Sciatic nerve (tissue), 2 donors: ENCODE measurements at places on chromosomes 2 and 18. TPM values are rescaled to one million over a fixed set of nuclear protein-coding genes. Genes with fewer than 3 reads are reported as not detected.

DNA sequence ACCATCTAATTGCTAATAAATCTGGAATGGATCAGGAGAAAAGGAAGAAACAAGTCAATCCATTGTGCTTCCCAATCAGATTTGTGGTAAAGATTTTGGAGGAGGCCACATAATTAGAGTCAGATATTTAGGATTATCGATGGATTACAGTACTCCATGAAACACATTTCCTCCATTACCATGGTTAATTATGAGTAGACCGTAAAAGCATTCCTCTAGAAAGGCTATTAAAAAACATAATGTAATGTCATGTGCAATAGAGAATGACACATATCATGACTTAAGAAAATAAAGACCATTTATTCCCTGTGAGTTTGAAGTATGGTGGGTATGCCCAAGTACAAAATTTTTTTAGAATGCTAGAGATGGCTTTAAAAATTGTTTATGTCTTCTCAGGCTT lies 96.1 kb downstream of the ITGA4 start:
- no peak for DNase-seq

GRCh38 chr2:196370381-196370780 lies 199.0 kb upstream of the STK17B start:
- DNase-seq = no peak

DNA sequence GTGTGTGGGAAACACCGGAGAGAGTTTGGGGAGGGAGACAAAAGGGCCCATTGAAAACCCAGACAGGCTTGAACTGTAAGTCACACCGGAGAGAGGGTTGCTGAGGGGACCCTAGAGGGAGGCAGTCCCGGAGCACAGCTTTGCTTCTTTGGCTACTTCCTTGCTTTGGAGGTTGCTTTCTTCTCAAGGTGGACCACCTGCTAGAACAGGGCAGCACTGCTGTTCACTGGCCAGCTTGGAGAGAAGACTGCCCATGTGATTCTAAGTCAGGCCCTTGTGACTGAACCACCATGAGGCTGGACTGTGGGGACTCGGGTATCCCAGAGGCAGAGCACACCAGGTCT lies 4.4 kb downstream of the ACTG2 start:
- no peak for DNase-seq

SLC5A7 gene
- total RNA-seq = not detected

HOXD1 gene
- total RNA-seq = 1.9 TPM
